ENCODE measurements at places on chromosomes 3 and 15. TPM values are rescaled to one million over a fixed set of nuclear protein-coding genes. Genes with fewer than 3 reads are reported as not detected.

The ATP13A5 gene
- total RNA-seq: 0.92 TPM

The HRH1 gene
- 7.8 TPM for total RNA-seq

The THSD4 gene
- total RNA-seq: 4.6 TPM

The ACKR2 gene
- total RNA-seq: 0.46 TPM

The SEMA3F gene
- 7.8 TPM for total RNA-seq

The CELSR3 gene
- total RNA-seq: 30.4 TPM

The RAD54L2 gene
- total RNA-seq: 25.8 TPM

The SNTN gene
- total RNA-seq: 2.3 TPM

The DAZL gene
- total RNA-seq: 0.23 TPM

The CHAC1 gene
- total RNA-seq: 6.2 TPM

The GOLGA6D gene
- not detected for total RNA-seq

The CACNA2D3 gene
- 69.7 TPM for total RNA-seq

The SPESP1 gene
- 4.8 TPM for total RNA-seq

The ZNF609 gene
- 28.4 TPM for total RNA-seq

The EPHA3 gene
- total RNA-seq: 55.6 TPM

The VGLL3 gene
- 1.6 TPM for total RNA-seq

The CYP8B1 gene
- total RNA-seq: not detected

The GNAT1 gene
- not detected for total RNA-seq

The FAM174B gene
- 21.0 TPM for total RNA-seq

The OXTR gene
- 3.0 TPM for total RNA-seq

The STAB1 gene
- 16.8 TPM for total RNA-seq

The PFN2 gene
- total RNA-seq: 671 TPM

The SAMMSON gene
- 0.23 TPM for total RNA-seq

The SLC12A8 gene
- 5.8 TPM for total RNA-seq

The MYRIP gene
- 13.8 TPM for total RNA-seq

The TMCO5A gene
- not detected for total RNA-seq

The TAGLN3 gene
- total RNA-seq: 103 TPM

The CRELD1 gene
- 27.2 TPM for total RNA-seq

The RFX7 gene
- total RNA-seq: 27.0 TPM

The EHHADH gene
- total RNA-seq: 4.4 TPM

The MEGF11 gene
- total RNA-seq: 6.9 TPM

The NAALADL2 gene
- 20.3 TPM for total RNA-seq
